ENCODE measurements at places on chromosomes 12 and 14.

DNA sequence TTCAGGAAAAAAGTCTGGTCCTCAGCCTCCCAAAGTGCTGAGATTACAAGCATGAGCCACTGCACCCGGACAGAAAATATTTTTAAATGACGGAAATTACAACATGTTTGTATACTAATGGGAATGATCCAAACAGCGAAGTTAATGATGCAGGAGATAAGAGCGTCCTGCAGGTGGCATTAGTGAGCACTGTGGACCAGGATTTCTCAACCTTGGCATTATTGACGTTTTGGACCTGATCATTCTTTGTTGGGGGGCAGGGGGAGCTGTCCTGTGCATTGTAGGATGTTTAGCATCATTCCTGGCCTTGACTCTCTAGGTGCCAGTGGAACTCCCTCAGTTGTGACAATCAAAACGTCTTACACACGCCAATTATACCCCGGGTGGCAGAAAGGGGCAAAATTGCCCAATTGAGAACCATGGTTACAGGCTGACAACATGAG lies 34.1 kb downstream of the SCFD1 start:
- peak; percentile 27 for DNase-seq

- no peak for DNase-seq
These were observed 39.0 kb downstream of the GPR68 start for GRCh38 chr14:91205459-91205858.

DNA sequence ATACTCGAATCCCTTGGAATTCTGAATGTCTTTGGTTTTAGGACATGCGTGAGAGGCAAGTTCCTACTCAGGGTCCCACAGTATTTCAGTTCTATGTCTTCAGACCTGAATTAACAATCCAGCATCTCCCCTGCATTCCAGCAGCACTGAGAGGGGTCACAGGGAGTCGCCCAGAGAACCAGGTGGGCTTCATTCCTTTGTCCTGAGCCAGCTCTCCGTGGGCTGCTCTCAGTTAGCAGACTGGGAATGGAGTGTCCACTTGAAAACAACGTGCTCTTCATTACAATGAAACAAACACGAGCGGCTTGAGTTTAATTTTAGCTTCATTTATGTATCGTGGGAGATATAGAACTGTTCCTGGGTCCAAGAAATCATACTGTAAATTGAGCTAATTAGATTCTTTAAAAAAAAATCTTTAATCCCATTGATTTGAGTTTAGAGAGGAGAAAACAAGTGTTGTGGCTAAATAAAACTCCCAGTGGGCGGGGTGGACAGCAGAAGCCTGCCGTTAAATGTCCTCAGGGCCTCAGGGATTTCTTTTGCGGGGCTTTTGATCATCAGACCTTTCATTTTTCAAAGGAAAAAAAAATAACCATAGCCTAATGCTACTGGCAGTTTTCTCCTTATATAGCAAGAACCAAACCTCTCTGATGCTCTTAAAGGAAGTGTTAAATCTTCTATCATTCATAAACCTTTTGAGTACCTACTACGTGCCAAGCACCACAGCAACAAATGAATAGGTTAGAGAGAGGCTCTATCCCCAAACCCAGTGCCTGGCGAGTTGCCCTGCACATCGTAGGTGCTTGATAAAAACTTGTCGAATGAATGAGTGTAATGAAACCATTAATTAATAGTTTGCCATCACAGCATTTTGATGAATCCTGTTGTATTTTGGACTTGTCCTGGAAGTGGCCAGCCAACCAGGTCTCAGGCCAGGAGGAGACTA lies 140.4 kb downstream of the CHST11 start:
- no peak for DNase-seq

DNA sequence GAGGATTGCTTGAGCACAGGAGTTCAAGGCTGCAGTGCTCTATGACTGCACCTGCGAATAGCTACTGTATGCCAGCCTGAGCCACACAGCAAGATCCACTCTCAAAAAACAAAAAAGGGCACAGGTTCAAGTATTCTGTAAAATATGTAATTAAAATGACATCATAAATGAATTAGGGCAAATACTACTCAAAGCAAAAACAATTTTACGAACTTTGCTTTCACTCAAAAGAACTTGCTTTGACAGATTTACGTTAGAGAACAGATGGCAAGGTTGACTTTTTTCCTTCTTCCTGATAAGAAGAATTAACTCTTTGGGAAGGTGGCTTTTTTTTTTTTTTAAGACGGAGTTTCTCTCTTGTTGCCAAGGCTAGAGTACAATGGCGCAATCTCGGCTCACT lies 44.0 kb upstream of the EAPP start:
- DNase-seq, result no peak

DNA sequence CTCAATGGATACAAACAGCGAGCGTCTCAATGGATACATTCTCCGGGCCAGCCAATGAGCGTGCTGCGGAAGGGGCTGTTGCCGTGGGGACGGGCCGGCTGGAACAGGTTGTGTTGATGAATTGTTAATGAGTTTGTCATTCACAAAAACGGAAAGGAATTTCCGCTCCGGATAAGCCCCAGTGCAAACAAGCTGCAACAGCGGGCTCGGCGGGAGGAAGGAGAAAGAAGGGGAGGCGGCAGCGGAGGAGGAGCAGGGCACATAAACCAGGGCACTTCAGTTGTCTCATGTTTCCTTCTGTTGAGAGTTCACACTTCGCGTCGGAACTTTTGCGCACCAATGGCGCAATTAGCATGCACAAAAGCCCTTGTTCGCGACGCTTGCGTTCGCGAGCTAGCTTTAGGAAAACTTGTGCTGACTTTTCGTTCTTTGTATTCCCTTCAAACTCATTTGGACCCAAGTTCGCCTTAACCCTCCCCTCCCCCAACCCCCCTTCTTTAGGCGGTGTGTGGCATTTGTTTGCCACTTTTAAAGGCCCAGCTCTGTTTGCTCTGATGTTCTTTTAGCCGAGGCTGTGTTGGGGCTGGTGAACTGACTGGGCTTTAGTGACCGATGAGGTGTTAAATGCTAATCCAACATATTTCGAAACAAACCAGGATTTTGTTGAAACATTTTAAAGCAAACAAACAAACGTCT lies at the start of gene DUSP6:
Gene DUSP6, minus strand, starts transcription at position 10 of the 696 bp plus-strand sequence. CDS start 462 bp downstream, outside the sequence.
- DNase-seq, result peak; percentile 99

GRCh38 chr12:105640761-105641160 lies 310.3 kb downstream of the C12orf75 start:
- no peak for DNase-seq

GRCh38 chr12:10196210-10196609 lies 16.5 kb upstream of the GABARAPL1 start:
- no peak for DNase-seq

DNA sequence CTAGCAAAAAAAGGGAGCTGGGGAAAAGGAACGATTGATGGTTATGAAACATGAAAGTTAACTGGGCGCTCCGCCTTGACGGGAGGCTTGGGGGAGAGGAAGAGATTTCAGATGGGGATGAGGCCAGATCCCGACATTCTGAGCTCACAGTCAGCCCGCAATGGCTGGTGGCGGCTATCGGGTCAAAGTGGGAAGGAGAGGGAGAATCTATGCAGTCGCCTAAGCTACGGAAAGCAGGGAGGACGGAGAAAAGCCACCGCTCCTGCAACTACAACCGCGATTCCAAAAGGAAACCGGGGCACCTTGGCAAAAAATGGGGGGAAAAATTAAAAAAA lies 502 bp downstream of the MPHOSPH9 start:
- peak; percentile 17 for DNase-seq

DNA sequence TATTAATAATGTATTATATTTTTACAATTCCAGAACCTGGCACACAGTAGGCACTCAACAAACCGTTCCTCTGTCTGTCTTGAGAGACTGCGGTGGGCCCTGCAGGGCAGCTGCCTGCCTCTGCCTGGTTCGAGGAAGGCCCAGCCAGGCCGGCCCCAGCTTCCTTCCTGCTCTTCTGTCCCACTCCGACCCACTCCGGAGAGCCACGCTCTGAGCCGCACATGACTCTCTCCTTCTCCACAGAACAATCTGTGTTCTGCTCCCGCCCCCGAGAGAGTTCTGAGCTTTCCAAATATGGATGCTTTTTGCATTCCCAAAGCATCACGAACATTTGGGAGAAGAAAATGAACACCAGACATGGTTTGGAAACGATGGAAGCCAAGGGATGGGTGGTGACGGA lies 57.3 kb downstream of the TTC7B start:
- peak; percentile 17 for DNase-seq

DNA sequence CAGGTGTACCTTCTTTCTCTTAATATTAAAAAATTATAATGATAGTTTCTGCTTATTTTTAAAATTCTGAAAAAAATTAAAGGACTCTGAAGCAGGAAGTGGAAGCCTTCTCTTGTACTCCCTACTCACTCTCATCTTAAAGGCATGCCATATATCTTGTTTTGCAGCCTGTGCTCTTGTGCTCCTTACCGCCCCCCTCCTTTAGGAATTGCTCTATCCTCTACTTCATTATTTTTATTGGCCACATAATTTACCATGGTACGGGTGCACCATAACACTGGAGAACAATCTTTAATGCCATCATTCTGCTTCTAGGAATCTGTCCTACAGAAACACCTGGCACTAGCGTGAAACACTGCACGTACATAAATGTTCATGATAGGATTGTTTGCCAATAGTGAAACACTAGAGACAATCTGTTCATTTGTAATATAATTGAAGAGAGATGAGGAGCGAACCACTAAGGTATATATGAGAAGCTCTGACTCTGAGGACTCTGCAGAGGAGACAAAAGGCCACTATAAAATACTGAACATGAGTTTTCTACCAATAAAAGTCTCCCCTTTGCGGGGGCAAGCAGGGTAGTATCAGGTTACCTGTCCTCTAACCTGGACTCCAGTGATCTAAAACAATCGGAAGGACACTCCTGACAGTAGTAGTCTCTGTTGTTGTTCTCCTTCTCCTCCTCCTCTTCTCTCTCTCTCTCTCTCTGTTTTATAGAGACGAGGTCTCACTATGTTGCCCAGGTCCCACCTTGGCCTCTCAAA lies 6.3 kb upstream of the NYNRIN start:
- peak; percentile 75 for DNase-seq

DNA sequence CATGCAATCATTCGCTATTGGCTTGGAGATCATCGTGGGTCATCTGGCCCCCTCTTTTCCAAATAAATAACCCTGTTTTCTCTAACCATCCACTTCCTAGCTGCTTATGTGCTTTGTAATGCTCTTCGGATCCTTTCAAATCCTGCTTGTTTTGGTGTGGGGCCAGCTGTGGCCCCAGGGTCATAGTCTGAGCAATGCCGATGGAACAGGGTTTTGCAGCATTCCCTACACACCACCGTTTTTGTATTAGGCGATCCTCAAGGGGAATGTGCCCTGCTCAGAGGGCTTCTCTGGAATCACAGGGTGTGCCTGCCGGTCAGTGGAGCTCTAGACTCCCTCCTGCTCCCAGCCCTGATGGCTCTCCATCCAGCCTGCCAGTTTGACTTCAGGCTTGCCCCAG lies 78.1 kb upstream of the NRXN3 start:
- no peak for DNase-seq

DNA sequence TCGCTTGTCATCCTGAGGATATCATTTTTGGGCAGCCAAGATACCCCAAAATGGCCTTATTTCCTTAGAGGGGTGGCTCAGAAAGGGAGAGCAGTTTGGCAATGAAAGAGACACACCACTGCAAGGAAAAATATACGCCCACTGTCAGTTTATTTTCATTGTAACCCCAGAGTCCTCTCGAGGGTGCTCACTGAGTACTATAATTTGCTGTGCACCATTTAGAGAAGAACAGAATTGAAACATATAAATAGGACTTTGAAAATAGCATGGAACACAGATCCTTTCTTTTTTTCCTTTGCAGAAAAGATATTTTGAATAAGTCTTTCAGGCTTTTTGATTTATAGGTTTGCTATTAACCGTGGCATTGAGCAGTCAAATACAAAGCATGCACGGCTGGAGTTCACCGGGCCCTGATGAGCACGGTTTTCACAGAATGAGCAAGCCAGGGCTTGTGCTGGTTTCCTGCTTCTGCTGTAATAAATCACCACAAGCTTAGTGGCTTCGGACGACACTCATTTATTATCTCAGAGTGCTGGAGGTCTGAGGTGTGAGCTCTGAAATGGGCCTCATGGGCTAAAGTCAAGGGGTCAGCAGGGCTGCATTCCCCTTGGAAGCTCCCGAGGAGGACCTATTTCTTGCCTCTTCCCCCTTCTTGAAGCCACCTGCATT lies 152.3 kb downstream of the ZNF664 start:
- no peak for DNase-seq

- DNase-seq, result no peak
These were observed 65.0 kb upstream of the MON2 start for GRCh38 chr12:62401631-62402030.

GRCh38 chr14:51725061-51725460 lies 73.4 kb downstream of the FRMD6 start:
- no peak for DNase-seq

- no peak for DNase-seq
These were observed 51.7 kb downstream of the KANSL2 start for GRCh38 chr12:48630346-48630745.

DNA sequence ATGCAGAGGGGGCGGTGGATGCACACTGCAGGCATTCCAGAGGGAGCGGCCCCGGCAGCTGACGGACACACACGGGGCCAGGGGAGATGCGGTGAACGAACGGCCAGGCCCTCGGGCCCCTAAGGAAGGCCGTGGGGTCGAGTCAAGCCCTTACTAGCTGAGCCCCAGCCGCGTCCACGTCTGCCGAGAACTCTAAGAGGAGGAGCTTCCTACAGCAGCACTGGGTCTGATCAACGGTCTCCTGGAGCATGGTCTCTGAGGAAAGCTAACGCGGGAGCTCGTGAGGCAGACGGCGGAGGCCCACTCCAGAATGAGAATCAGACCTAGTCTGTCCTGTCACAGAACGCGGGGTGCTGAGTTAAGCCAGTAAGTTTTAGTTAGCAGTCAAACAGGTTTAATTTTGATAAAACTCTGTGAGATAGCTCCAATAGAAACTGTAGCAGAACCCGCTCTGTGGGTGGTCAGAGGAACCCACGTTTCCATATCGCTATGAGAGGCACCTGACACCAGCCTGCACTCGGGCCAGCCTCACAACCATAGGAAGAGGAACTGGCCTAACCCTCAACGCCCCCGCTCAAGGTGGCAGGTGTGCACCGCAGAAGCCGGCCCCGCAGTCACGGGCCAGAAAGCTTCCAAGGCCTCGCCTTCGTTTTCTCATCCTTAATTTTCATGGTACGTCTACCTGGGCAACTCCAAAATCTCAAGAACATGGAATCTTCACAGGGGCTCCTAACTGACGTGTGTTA lies 55.5 kb downstream of the CDC42BPB start:
- DNase-seq, result no peak

Measured in brain microvascular endothelial cell (primary cell).